ENCODE measurements at places on chromosomes 11 and 22.

GRCh38 chr11:1549338-1550330, 22.4 kb downstream of the DUSP8 start:
- DNase-seq, result no peak

DNA sequence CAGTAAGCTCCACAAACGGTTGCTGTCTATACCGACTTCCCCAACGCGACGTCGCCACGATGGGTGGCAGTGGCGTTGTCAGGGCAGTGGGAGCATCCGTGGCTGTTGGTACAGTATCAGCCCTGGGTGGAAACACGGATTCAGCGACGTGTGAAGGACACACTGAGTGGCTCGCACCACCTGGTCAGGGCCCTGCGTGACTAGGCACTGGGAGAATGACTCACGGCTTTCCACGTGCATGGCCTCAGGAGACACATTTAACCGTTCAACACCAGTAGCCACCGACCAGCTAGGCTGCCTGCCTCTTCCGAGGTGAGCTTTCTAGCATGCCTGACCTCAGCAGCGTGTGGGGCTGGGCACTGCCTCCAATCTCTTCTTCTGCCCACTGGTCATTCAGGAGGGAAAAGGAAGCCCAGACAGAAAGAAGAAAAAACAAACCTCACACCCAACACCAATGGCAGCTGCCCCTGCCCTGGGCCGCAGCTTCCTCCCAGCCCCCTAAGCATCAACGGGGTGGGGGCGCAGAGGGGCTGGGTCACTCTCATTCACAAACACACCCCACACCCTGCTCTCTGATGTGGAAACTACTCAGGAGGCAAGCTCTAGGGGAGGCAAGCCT, 59.0 kb downstream of the MYH9 start:
- no peak for DNase-seq

DNA sequence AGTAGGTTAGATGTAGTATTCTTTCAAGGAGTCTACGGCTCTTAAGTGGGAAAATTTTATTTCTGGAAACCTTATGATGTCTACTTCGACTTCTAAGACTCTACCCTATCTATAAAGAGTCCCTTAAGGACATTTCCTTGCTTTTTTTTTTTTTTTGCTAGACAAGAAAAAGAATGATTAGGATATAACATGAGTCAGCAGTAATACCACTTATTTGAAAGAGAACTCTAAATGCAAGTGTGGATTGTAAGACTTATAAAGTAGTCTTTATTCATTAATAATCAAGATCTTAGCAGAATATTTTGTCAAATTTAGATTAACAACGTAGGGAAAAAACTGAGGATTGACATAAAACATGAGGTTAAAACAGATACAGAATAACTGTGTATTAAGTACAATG, 71.0 kb downstream of the DKK3 start:
- DNase-seq, result no peak

GRCh38 chr22:35353318-35353717, 27.6 kb upstream of the HMOX1 start:
- DNase-seq, result no peak

GRCh38 chr11:12134236-12134585, 23.8 kb downstream of the MICAL2 start:
- no peak for DNase-seq

- DNase-seq, result no peak
These were observed 355.2 kb downstream of the SOX6 start for GRCh38 chr11:16001044-16001568.

- DNase-seq, result no peak
These were observed 713.9 kb upstream of the CCDC179 start for GRCh38 chr11:23574149-23574548.

DNA sequence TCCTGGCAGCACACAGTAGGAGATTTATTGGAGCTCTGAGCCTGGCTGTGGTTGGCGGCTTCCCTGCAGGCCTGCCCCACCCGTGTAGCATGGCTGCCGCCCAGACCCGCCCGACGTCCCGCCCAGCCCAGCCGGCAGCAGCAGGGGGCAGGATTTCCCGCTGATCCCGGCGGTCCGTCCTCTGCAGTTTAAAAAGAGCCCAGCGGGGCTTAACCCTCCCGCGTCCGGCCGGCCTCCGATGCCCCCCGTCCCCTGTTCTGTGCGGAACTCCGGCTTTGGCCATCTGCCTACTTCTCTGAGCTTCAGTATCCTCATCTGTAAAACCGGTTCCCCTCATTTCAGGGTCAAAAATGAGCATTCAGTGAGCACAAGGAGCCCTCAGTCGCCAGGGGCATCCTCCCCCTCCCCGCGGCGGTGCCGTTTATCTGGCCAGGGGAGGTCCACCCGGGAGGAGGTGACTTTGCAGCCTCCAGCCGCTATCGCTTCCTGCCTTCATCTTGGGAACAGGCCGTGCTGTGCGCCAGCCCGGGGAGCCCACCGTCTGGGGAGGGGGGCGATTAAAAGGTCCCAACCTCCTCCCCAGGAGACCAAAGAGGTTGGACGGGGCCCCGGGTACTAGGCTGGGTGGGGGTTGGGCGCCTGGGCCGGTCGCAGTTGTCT, at the start of gene GAS2L1:
GAS2L1 (plus strand) TSS at position 476 of the 660 bp plus-strand sequence. CDS start 1,456 bp downstream, outside the sequence.
- no peak for DNase-seq

DNA sequence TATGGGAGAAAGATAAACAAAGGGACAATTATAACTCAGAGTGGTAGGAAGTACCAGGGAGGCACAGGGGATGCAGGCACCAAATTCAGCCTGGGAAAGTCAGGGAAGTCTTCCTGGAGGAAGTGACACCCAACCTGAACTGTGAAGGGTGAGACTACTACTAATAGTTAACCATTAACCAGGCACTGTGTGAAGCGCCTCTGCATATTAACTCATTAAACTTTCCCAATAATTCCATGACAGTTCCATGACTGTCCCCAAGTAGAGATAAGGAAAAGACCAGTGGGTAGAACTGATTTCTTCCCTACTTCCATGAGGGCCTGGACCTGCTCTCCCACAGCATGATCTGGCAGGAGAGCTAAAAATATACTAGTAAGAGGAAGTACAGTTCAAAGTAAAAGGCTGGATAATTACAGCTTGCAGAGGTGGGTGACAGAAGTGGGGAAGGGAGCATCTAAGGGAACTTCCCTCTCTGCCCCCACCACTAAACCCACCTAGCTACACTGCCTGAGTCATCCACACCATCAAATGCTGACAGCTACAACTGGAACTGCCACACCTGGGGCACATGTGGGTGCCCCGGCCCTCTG, 4.7 kb upstream of the AP1B1 start:
- DNase-seq, result no peak

DNA sequence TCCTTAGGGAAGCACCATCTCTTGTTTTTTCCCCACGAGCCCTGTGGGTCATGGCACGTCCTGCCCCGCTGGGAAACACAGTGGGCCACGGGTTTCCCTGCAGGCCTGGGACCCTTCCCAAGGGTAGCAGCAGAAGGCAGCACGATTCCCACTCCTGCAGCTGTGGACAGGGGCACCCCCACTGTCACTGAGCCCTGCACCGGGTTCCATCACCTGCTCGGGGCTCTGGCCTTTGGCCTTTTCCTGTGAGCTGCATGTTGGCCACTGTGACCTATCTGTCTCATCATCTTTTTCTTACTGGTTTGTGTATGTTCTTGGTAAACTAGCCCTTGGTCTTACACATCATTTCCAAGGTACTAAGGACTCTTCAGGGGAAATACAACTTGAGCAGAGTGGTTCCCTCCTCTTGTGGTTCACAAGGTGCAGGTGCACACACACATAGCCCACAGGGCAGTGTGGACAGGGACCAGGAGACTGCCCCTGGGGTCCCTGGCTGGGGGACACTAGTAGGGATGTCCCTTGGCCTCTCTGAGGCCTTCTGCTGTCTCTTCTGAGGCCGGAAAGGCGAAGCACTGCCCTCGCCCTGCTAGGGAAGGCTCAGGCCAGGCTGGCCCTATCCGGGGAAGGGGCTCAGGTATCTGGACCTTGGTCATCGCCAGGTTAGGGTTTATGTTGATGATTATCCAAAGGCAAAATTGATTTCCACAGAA, 19.0 kb upstream of the TXNRD2 start:
- no peak for DNase-seq

DNA sequence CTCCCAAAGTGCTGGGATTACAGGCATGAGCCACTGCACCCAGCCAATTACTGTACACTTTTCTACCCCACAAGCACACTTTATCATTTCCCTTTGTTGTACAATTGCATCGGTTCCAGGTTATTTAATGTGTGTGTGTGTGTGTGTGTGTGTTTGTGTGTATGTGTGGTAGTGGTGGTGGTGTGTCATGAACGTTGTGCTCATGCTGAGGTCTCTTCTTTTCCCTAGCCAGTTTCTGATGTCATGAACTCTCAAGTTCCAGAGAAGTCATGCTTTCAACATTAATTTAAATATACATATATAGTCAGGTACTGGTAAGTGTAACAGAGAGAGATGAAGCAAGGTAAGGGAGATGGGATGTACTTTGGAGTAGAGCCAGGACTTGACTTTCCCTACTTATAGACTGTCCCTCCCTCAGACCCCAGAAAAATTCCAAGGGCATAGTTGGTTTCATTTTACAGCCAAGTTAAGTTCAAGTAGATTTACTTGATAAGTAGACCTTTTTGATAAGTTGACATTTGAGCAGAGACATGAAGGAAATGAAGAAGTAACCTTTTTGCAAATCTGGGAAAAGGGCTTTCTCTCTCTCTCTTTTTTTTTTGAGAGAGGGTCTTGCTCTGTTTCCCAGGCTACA, 42.7 kb downstream of the WEE1 start:
- no peak for DNase-seq

GRCh38 chr11:130314184-130314749, 450 bp downstream of the ZBTB44 start:
- DNase-seq, result peak; percentile 36

DNA sequence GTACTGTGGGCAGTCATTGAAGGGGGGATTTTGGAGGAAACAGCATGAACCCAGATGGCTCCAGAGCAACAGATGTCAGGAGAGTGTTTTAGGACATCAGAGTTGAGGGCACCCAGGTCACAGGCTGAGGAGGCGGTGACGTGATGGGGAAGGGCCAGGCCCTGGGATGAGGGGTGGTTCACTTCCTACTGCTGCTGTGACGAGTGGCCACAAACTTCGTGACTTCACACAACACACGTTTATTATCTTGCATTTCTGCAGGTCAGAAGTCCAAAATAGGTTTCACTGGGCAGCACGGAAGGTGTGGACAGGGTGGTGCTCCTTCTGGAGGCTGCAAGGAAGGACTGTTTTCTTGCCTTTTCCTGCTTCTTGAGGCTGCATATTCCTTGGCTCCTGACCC, 77.7 kb upstream of the RAB1B start:
- no peak for DNase-seq

DNA sequence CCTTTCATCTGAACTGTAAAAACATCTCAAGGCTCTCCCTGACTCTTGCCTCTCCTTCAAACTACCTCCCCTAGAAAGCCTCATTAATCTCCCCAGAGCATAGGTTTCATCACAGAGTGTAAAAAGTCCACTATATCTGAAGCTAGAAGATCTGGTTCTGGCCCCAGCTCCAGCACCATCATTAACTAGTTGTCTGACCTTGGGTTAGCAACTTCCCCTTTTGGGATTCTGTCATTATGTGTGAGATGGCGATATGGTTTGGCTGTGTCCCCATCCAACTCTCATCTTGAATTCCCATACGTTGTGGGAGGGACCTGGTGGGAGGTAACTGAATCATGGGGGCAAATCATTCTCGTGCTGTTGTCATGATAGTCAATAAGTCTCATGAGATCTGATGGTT, 97.3 kb downstream of the KCNC1 start:
- no peak for DNase-seq
